Fibroblast of skin of back (primary cell): ENCODE measurements at places on chromosomes 3 and 15.

DNA sequence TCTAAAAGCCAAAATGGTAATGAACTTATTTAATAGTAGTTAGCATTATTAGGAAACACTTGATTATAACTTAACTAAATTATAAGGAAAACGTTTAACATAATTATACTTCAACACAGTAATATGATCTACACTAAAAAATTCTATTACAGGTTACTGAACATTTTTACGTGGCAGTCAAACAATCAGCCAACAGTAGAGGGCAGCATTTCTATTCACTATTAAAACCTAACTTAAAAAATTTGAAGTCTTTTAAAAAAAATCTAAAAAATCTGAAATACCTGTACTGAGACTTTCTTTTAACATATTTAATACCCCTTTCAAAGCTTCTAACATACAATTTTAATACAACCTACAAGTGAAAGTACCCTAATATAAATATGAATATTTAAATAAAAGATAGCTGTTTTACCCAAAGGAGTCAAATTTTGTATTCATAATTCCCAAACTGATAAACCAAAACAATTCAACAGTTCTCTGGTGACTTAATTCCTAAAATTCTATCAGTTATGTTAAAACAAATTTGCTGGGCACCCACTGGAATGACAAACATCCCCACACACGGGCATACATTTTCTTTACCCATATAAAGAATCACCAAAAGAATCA is 41.5 kb downstream of the DLG1 start:
- DNase-seq = peak; percentile 49

- DNase-seq = peak; percentile 53
Observed at GRCh38 chr3:197392961-197393360, 94.5 kb upstream of the DLG1 start.

- DNase-seq = peak; percentile 84
Observed at GRCh38 chr3:149572796-149573414, 84.9 kb downstream of the WWTR1 start.

DNA sequence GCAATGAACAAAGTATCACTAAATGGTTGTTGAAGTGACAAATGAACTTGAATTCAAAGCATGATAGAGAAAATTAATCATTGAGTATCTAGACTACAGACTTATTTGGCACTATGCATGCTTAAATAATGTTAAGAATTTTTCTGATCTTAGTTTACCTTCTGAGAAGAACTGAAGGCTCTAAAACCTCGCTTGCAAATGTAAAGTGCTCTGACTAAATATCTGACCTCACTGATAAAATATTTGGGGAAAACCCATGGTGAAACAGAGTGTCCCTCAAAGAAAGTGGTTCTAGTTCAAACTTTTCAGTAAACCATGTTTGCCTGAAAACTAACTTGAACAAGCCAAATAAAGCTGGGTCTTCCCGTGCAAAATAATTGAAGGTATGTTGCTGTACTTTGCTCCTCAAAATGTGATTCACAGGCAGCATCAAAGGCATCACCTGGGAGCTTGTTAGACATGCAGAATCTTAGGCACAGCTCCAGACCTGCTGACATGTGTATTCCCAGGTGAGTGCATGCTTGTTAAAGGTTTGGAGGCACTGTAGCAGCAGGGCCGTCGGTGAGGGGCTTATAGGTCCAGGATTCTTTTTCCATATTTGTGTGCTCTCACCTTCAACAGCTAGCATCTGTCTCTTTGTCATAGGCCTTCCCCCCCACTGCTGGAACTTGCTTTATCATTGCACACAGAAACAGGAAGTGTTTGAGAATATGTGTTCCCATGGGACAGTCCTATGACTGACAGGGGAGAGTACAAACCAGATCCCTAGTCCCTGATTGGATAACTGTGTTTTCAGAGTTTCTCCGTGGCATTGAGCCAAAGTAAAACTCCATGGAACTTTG is 524.2 kb upstream of the LMCD1 start:
- DNase-seq = peak; percentile 66

GRCh38 chr3:98589331-98590036 is 3.9 kb downstream of the CPOX start:
- no peak for DNase-seq

- no peak for DNase-seq
Observed at GRCh38 chr3:13878281-13879101, 1.4 kb downstream of the WNT7A start.

DNA sequence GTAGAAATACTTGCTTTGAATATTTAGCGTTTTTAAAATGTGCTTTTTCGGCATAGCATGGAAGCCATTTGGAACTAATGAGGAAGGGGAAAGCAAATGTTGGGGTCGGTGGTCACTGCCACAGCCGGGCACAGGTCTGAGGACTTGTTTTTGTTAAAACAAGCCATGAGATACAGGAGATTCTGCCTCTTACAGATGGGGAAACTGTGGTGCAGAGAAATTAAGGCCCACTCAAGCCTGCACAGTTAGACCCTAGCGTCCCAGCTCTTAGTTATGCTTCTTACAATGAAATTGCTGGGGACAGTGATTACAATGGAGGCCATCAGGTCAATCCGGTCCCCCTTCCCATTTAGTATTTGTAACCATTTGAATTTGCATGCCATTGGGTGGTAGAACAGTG is 2.5 kb upstream of the GPR171 start:
- no peak for DNase-seq

DNA sequence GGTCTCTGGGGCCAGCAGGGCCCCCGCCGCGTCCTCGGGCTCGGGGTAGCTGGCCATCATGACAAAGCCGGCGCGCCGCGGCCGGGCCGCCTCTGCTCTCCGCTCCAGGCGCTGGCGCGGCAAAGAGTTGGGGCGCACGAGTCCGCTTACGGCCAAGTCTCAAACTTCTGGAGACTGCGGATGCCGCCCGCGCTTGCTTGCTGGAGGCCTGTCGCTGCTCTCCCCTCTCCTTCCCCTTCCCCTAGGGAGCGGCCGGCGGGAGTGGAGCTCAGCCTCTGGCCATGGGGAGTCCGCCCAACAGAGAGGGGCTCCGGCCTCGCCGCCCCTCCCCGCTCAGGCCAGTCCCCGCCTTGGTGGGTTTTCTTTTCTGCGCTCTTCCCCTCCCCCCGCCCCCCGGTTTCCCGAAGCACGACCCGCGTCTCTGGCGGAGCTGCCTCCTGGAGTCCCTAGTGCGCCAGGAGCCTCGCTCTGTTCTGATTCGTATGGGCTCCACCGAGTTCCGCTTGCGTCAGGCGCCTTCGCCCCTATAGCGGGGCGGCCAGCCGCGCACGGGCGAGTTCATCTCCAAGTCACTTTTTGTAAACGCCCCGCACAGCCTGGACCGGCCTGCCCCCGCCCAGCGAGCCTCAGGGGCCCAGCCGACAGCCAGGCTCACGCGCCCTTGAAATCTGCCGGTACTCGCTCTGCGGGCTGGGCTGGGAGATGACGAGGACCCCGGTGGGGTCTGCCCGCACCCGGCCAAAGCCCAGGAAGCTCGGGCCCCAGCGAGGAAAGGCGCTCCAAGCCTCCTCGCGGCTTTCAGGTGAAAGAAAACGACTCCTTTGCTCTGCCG is at the start of the genes FOXL2 and FOXL2NB:
Gene FOXL2 (minus strand): TSS at position 475 of the 832 bp plus-strand sequence. CDS start 415 bp downstream, at position 60.
Gene FOXL2NB (plus strand): TSS at position 555 of the 832 bp plus-strand sequence. CDS start 148 bp downstream, at position 703.
- DNase-seq = peak; percentile 83

GRCh38 chr3:126959921-126960603 is 22.9 kb upstream of the PLXNA1 start:
- peak; percentile 72 for DNase-seq

DNA sequence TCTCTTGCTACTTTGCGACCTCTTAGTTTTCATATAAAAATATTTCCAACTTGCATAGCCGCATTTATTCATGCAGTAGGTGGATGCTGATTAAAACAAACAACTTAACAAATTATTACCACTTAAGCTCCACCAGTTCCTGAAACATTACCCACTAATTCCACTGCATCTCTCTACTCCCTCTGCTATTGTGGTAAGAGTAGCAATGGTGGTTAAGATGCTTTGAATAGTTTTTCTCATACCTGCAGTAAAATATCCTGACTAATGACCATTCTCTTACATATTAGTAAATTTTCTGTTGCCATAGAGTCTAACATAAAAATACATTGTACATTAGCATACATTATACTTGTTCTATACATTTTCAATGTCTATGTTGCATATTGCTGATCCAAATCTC is 397.6 kb upstream of the PLSCR5 start:
- peak; percentile 4 for DNase-seq

DNA sequence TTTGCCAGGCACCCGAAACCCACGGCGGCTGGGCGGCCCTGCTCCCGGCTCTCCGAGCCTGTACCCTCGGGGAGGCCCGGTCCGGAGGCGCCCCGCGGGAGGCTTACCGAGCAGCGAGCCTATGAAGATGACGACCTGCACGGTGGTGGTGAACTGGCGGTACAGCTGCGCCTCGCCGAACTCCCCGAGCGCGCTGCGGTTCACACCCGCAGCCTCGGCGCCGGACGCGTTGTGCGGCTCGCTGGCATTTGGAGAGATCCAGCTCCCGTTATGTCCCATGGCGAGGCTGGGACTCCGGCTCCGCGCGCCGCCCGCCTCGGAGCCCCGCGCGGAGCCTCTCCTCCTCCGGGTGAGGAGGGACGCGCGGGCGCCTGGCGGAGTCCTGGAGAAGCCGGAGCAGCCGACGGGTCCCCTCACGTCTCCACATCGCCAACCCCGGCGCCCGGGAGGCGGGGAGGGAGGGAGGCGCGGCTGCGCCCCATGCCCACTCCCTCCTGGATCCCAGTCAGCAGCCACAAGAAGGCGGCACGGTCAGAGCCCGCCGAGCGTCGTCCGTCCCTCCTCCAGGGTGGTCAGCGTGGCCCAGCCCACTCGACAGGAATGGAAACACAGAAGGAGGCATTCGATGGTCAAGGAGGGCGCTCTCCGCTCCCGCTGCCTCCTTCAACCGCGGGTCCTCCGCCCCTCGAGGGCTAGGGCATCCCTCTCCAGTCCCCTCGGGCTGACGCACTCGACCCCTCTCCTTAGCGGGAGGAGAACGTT is at the start of gene GPR176:
Gene GPR176 (minus strand): TSS at position 519 of the 762 bp plus-strand sequence. CDS start 240 bp downstream, at position 279.
- peak; percentile 92 for DNase-seq

- DNase-seq = no peak
Observed at GRCh38 chr3:143244516-143245063, 125.0 kb downstream of the CHST2 start.

GRCh38 chr15:74809242-74809641 is 3.4 kb upstream of the LMAN1L start:
- DNase-seq = no peak

GRCh38 chr15:80007532-80007931 is 36.5 kb upstream of the BCL2A1 start:
- DNase-seq = no peak

DNA sequence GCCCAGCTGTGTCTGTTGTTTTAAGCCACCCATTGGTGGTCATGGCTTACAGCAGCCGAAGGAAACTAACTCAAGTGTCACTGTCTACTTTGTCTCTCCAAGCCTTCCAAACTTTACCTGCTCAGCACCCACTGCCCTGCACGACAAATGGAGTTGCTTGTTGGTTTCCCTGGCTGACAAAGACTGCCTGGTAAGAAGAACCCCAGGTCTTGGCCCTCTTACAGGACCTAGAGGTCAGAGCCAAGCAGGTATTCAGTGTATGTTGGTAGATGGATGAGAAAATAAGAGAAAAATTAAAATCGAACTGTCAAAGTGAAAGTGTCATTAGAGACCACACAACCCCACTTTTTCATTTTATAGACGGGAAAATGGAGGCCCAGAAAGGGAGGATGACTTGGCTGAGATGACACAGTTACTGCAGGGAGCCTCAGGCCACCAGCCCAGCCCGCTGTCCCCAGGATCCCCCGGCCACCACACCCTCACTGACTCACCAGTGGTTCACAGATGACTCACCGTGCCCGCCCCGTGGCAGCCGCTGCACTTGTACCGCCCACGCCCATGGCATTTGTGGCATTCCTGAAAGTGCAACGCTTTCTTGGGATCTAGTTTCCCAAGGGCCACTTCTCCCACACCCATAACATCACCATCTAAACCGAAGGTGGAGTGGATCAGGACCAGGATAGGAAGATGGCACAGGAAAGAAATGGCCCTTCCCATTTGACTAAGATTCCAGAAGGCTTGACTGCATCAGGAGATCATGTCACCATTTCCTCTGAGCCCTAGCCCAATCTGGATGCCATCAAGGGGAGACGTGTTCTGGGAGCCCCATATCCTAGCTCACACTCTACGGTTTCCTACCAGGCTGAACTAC is 15.2 kb downstream of the SSUH2 start:
- peak; percentile 97 for DNase-seq

- no peak for DNase-seq
Observed at GRCh38 chr3:49711489-49711888, 8.0 kb downstream of the AMIGO3 start.

GRCh38 chr3:128082546-128082945 is 30.3 kb downstream of the SEC61A1 start:
- DNase-seq = no peak

DNA sequence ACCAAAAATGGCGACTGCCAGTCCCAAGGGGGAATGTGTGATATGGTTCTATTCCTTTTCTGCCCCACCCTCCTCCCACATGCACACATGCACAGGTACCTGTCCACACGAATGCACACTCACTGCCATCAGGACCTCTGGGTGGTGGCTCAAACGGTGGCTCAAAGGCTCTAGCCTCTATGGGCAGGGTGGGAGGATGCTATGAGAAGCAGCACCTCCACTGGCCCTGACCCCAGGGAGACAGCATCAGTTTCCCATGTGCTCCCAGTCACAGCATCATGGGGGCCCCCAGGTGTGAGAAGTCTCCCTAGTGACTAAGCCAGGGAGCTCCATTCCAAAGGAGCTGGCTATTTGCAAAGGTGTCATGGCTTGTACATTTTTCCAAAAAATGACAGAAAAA is 15.9 kb downstream of the SEMA3G start:
- no peak for DNase-seq

DNA sequence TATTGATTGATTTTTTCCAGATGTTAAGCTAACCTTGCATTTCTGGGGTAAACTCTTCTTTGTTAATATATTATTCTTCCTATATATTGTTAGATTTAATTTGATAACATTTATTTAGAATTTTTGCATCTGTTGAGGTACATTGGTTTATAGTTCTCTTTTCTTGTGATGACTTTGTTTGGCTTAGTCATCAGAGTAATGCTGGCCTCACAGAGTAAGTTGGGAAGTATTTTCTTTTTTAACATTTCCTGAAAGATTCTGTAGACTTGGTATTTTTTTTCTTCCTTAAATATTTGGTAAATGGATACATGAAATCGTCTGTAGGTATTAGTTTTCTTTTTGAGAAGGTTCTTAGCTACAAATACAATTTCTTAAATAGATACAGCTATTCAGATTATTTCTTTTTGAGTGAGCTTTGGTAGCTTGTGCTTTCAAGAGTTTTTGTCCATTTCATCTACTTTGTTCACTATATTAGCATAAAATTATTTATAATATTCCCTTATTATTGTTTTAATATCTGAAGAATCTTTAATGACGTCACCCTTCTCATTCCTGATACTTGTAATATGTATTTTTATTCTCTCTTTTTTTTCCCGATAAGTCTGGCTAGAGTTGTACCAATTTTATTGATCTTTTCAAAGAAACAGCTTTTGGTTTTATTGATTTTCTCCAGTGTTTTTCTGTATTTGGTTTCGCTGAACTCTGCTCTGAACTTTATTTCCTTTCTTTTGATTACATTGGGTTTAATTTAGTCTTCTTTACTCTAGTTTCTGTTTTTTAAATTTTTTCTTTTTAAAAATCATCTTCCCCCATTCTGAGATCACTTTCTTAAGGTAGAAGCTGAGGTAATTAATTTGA is 6.5 kb upstream of the HPS3 start:
- DNase-seq = peak; percentile 22
